Endothelial cell (in vitro differentiated cells): ENCODE measurements at places on chromosomes 12 and 14. TPM values are rescaled to one million over a fixed set of nuclear protein-coding genes. Genes with fewer than 3 reads are reported as not detected.

Gene AMDHD1
- total RNA-seq, result not detected

Gene P2RX2
- not detected for total RNA-seq

Gene CCDC196
- total RNA-seq, result not detected

DNA sequence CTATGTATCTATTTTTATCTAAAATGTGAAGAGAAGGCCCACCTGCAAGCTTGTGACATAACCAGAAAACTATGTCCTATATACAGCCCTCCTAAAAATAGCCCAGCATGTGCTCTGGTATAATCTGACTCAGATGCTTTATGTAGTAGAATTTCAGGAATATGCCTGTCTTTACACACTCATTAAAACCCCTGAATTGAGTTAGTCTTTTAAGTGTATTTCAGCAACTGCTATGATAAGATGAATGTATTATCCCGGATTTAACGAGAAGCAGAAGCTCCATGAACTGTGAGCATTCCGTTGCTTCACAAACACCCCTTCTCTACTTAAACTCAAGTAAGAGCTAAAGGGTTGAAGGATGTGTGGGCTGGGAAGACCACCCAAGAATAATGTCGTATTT, 89.9 kb upstream of the PRICKLE1 start:
- DNase-seq, result no peak
- no peaks in the 10 kb centered on the region for H3K36me3 ChIP-seq
- H3K4me1 ChIP-seq, result no peaks in the 10 kb centered on the region
- H3K27me3 ChIP-seq, result peaks cover 2% of the 10 kb centered on the region
- H3K4me3 ChIP-seq, result no peak overlapping the region

- H3K4me3 ChIP-seq, result no peak overlapping the region
- no peak overlapping the region for H3K27ac ChIP-seq
- no peak for DNase-seq
- no peaks in the 10 kb centered on the region for H3K4me1 ChIP-seq
- no peaks in the 10 kb centered on the region for H3K27me3 ChIP-seq
Measured at GRCh38 chr12:107310621-107311020, 217.3 kb upstream of the CRY1 start.
